ENCODE measurements at places on chromosomes 3 and 15.

GRCh38 chr3:36678216-36679013 is 85.9 kb downstream of the DCLK3 start:
- DNase-seq: no peak

- no peak for DNase-seq
Measured at GRCh38 chr15:29589416-29589815, 232.9 kb downstream of the TJP1 start.

DNA sequence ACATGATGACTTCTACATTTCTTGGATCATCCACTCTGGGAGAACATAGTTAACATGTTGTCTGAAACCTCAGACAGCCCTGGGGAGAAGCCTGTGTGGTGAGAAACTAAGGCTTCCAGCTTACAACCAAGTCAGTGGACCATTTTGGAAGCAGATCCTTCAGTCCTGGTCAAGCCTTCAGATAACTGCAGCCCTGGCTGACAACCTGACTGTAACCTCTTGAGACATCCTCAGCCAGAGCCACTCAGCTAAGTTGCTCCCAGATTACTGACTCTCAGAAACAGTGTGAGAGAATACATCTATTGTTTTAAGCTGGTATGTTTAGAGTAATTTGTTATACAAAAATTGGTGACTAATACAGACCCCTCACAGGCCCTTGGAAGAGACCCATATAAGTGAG is 50.9 kb upstream of the KPNA4 start:
- DNase-seq: no peak

GRCh38 chr3:171339598-171339997 is 120.6 kb downstream of the TNIK start:
- DNase-seq: no peak

GRCh38 chr3:114671741-114672510 is 378.1 kb downstream of the TIGIT start:
- no peak for DNase-seq

DNA sequence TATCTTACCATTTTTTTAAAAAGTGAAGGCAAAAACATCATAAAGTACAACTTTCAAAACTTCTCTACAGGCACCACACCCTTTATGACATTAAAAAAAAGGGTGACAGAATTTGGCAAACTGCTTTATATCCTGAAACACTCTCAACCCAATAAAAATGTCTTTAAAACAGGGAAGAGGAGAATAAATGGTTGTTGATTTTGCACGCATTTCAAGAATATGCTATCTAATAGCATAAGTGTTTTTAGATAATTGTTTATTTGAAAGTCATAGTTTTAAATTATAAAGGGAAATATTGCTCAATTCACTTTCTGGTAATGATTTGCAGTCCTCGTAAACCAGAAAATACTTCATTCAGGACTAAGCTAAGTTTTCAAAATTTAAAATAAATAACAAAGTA is 1.7 kb upstream of the PCOLCE2 start:
- DNase-seq: no peak

DNA sequence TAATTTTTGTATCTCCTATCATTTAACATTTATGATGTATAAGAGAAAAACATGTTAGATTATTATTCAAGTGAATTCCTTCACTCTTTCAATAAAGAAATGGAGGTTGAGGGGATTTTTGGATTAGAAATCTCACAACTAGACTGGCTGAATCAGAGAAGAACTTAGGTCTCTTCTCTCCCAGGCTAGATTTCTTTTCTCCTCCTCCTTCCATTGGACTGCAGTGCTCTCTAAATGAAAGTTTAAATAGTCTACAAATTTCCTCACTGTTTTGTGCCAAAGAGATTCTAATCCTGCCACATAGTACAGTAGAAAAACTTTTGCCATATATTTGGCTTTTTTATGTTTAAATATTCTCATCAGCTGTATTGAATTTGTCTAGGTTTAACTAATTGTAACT is 65.8 kb downstream of the ECT2 start:
- DNase-seq: no peak

DNA sequence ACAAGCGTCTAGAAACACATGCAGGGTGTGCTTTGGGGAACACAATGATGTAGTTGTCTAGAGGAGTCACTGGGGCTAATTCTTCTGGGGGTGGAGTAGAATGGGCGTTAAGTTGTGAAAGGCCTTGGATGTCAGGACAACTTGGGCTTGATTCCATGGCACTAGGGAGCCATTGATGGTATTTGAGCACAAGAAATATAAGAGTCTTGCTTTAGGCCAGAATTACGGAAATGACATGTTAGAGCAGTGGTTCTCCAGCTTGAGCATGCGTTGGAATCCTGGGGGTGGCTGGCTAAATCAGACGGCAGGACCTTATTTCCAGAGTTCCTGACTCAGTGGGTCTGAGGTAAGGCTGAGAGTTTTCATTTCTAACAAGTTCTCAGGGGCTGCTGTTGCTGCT is 29.2 kb upstream of the SMAD6 start:
- DNase-seq: no peak

All from stimulated activated CD4-positive, alpha-beta T cell treated with anti-CD3 and anti-CD28 coated beads, Interleukin-1b, Interleukin-23, amount 100 ng/mL, for 1 hour (primary cell).